ENCODE measurements at places on chromosomes 3 and 15.

GRCh38 chr3:13543253-13543652 lies 5.7 kb upstream of the FBLN2 start:
- DNase-seq: no peak

DNA sequence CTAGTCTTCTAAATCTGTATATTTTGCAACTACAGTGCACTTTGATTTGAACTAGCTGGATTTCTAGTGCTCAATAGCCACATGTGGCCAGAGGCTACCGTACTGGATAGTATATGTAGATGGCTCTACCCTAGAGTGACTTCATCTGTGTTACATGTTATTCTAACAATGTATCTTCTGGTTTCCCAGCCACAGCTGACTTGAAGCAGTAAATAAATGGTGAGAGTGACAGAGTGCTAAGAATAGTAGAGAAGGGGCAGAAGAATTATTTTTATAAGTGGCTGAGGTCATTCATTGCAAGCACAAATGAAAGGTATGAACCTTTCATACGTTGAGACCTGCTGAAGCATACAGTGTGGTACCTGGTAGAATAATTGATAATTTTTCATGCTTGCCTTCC lies 30.9 kb downstream of the KAT2B start:
- no peak for DNase-seq

GRCh38 chr15:65512189-65512588 lies 5.3 kb downstream of the DPP8 start:
- DNase-seq: no peak

DNA sequence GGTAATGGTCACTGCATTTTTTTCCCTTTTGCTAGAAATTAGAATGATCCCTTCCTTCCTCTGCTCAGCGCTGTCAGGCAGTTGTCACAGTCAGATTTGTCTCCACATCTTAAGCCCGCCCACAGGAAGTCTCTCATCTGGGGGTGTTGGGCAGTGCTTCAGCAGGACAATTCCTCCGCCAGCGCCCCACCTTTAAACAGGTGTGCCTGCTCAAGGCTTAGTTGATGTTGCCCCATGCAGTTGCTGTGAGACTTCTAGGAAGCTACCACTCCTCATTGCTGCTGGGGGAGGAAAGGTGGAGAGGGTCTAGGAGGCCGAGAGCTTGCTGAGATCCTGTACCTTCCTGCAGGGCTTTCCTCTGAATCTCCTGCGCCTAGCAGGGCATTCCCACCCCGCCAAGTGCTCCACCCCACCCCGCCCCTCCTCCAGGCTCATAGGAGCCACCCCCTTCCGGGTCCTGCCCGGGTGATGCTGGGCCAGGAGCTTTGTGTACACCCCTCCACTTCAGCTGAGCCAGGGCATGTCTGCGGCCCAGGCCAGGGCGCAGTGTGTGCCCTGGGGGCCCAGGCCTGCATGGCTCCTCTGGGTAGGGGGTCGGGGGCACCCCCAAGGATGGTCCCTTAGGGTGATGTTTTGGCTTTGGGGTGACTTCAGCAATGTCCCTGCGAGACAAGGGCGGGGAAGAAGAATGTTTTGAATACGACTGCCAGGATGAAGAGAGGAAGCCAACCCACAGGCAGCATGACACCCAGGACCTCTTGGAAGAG lies 68.7 kb downstream of the TRAK1 start:
- peak; percentile 41 for DNase-seq

DNA sequence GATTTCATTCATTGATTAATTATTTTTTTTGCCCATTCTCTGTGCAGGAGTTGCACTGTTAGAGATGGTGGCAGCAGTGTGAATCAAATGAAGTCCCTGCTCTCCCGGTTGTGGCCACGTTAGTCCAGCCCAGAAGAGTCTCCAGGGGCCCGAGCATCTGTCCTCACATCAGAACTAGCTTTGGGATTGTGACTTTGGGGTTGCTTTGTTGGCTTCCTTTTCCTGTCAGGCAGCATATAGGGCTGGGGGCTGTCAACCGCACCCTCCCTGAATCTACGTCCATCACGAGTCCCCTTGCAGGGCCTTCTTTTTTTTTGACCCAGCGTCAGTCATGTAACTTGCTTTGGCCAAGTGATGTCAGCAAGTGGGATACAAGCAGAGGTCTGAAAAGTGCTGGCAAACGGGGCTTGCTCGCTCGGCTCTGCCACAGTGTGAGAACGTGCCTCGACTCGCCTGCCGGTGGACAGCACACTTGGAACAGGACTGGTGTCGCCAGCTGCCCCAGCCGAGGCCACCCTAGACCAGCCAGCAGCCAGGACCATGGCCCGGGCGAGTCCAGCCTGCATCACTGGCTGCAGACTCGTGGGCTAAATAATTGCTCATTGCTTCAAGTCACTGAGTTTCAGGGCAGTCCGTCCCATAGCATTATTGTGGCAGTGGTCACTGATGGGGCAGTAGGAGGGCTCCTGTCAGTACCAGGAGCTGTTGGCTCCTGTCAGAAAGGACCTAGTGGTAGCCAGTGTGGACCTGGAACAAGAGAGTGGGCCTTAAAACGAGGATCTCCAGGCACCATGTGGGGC lies 151.6 kb upstream of the MEF2A start:
- no peak for DNase-seq

- DNase-seq: no peak
Observed at GRCh38 chr3:151191095-151191494, 11.9 kb downstream of the GPR171 start.

DNA sequence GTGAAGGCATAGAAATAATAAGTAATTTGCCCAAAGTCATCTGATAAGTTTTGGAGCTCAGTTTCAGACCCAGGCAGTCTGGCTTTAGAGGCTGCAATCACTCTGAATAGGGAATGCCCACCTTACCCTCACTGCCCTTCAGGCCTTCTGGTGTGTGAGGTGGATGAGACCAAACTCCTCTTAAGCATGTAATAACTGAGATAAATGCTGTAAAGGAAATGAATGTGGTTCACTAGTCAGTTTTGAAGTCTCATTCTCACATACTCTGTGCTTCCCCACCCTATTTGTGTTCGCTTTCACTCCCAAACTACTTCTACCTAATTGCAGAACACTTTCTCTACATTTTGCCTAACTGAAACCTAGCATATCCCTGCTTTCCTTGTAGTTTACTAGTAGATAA lies 144.1 kb downstream of the FILIP1L start:
- DNase-seq: no peak

GRCh38 chr15:80498652-80499051 lies 94.5 kb downstream of the ARNT2 start:
- DNase-seq: no peak

DNA sequence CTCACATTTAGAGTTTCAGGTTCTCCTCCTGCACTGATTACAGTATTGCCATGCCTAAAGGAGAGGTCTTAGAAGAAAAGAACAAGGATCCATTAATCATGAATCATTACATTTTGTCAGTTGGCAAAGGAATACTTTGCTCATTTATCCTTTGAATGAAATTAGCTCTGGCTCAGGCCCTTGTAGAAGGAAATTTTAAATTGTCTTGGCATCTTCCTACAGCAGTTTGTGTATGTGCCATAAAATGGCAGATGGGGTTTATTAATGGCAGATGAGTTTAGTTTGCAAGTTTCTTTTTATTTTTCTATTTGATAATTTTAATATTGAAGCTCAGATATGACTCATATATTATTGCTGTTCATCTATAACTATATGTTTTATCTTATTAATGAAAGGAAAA lies 181.2 kb upstream of the EPHA3 start:
- DNase-seq: no peak

DNA sequence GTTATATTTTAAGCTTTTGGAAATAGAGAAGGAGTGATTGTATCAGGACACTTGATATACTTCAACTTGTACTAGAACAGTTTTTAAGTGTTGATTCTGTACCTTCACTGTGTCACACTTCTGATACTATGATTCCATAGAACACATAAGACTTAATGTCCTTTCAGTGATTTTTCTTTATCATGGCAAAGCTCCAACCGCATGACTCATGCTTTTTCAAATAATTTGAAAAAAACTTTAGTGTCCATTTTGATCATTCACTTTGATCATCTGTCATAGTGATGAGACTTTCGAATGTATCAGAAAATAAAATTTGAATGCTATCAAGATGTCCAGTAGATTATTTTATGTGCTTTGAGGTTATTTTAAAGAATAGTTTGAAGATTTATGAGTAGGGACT lies 32.0 kb downstream of the AP4E1 start:
- DNase-seq: no peak

- DNase-seq: no peak
Observed at GRCh38 chr15:68479406-68479805, 47.4 kb upstream of the ITGA11 start.

- peak; percentile 66 for DNase-seq
Observed at GRCh38 chr3:52851348-52851747, 16.5 kb upstream of the MUSTN1 start.

DNA sequence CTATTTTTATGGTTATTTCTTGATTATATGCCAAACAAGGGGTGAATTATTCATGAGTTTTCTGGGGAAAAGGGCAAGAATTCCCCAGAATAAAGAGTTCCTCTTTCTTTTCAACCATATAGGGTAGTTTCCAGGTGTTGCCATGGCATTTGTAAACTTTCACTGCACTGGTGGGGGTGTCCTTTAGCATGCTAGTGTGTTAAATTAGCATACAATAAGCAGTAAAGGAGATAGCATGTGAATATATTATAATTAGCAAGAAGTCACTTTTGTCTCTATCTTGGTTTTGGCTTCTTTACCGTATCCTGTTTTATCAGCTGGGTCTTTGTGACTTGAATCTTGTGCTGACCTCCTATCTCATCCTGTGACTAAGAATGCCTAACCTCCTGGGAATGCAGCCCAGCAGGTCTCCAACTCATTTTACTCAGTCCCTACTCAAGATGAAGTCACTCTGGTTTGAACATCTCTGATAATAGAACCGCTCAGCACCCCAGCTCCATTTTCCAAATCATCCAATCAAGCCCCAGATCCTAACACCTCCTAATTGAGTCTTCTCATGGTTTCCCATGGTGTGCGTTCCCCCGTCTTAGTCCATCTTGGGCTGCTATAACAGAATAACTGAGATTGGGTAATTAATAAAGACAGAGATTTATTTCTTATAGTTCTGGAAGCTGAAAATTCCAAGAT lies 3.4 kb upstream of the SELENOT start:
- no peak for DNase-seq

DNA sequence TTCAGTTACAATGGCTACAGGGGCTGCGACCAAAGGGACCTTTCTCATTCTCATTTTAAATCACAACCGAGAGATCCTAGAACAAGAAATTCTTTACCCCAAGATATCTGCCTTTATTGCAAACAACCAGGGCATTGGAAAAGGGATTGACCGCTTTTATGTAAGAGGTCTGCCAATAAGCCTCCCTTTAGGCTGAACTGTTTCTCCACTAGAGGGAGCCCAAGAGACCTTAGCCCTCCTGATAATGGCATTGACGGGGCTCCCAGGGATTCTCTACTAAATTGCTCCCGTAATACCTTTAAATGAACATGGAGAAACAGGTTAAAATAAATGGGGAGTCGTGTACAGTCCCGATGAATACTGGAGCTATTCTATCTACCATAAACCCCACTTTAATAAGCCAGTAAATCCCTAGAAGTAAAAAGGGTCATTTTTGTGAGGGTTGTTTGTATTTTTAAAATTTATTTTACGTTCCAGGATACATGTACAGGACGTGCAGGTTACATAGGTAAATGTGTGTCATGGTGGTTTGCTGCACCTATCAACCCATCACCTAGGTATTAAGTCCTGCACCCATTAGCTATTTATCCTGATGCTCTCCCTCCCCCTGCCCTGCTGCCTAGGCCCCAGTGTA lies 7.5 kb upstream of the IGSF10 start:
- DNase-seq: peak; percentile 23

DNA sequence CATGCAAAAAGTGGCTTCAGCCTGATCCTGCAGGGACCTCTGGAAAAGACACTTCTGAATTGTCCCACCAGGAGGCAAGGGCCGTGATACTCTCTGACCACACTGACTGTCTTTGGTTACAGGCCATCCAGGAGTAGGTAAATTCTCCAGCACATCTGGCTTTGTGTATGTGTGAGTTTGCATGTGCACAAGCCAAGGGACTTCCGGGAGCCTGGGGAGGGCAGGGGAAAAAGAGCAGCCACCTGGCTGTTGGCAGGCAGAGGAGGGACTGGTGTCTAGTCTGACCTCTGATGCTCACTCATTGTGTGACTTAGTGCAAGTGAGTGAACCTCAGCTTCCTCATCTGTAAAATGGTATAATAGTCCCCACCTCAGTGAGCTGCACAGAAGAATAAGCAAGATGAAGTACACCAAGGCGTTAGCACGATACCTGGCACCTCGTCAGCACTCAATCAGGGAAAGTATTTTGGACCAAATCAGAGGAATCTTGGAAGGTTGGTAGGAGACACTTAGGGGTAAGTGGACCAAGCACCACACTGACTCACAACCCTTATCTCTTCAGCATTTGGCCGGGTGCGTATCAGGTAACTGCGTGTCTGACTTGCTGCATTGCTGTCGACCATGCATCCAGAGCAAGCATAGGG lies 19.1 kb downstream of the KLHL6 start:
- DNase-seq: no peak

GRCh38 chr3:65659396-65659795 lies 379.3 kb downstream of the MAGI1 start:
- DNase-seq: no peak

DNA sequence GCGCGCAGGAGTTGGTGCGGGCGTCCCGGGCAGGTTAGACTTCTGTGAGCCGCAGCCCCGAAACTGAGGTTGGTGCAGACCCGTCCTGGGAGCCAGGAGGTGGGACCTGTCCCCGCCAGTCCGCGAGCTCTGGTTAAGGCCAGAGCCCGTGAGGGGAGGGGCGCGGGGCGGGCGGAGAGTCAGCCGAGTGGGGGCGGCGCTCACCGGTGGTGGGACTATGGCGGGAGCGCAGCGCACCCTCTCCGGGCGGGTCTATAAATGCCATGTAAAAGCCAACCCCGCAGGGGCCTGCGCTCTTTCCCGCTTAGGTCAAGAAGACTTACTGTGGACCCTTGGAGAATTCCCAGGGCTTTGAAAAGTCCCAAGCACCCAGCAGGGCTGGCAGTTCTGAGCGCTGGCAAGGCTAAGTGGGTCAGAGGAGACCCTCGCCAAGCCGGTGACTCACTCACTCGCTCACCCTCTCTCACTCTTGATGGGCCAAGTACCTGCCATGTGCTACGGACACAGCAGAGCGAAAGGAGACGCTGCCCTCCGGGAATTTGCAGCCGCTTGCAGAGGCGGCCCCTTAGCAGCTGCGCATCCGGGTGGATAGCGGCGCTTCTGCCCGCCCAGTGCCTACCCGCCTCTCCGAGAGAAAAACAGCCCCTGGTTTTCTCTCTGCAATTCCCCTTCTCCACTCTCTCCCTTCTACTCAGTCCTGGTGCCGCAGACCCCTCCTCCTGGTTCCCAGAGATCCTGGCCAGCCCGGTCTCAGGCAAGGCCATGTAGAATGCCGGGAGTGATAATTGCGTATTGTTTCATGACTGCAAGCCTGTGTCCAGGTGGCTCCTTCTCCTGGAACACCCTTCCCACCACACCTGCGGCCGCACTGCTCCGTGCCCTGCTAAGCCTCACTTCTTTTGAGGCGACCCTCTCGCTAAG lies at the start of gene ALDH1L1:
Gene ALDH1L1, minus strand, starts transcription at position 110 of the 921 bp plus-strand sequence. CDS start 19,607 bp downstream, outside the sequence.
- DNase-seq: peak; percentile 81
